ENCODE measurements at places on chromosomes 5 and 9.
A peak's percentile ranks its signal among the peaks of the same experiment; 100 is the strongest.

DNA sequence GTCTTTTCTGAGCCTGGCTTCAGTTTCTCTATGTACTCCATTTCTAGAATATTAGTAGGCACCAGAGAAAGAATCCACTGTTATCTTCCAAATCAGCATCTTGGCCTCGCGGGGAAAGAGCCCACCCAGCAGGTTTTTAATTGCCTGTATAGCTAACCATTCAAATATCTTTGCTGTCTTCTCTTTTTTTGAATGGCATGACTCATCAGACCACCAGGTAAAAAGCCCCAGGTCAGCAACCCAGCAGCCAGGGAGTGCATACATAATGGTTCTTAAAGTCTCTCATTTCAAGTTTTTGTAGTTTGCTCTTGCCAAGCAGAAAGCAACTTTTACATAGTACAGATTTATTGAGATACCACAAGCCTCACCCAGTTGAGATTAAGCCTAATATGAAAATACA, 50.7 kb downstream of the TMEM167A start:
- no peak for DNase-seq

GRCh38 chr5:104793755-104794080, 1231.1 kb upstream of the NUDT12 start:
- DNase-seq: no peak

DNA sequence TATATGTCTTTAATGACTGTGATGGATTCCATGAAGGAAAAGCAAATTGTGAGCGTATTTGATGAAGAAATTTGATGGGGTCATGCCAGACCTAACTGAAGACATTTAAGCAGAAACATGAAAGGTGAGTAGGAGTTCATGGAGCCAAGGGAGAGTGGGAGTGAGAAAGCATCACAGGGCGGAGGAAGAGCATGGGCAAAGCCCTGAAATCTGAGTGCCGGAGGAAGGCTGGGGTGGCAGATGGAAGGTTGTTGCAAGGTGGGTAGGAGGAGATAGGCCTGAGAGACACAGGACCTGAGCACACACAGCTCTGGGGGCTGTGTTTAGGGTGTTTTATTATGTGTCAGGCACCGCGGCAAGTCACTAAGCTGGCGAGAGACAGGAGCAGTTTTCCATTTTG, 100.3 kb upstream of the SPOCK1 start:
- DNase-seq: no peak

- no peak for DNase-seq
These were observed 79.7 kb downstream of the MED27 start for GRCh38 chr9:131999692-132000551.

DNA sequence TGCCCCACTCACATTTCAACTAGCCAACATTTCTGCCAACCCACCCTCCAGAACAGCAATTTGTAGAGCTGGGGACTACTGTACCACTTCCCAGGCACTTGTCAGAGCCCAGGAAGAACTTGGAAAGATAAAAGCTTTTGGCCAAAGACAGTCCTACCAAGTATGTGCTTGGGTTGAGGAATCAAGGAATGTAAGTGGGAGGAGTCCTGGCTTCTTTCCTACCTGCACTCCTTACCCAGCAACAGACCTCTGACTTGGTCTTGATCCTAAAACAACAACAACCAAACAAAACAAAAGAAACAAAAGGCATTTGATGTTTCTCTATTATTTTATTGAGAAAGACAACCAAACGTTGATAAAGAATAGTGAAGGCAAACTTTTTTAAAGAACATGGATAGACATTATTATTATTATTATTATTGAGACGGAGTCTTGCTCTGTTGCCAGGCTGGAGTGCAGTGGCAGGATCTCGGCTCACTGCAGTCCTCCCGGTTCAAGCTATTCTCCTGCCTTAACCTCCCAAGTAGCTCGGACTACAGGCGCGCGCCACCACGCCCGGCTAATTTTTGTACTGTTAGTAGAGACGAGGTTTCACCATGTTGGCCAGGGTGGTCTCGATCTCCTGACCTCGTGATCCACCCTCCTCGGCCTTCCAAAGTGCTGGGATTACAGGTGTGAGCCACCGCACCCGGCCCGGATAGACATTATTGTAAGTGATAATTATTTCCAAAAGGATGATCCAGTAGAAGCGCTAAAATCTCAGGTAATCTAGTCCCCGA, 33.5 kb downstream of the ANXA2R start:
- no peak for DNase-seq

- no peak for DNase-seq
These were observed 111.3 kb downstream of the LPAR1 start for GRCh38 chr9:110926828-110927487.

DNA sequence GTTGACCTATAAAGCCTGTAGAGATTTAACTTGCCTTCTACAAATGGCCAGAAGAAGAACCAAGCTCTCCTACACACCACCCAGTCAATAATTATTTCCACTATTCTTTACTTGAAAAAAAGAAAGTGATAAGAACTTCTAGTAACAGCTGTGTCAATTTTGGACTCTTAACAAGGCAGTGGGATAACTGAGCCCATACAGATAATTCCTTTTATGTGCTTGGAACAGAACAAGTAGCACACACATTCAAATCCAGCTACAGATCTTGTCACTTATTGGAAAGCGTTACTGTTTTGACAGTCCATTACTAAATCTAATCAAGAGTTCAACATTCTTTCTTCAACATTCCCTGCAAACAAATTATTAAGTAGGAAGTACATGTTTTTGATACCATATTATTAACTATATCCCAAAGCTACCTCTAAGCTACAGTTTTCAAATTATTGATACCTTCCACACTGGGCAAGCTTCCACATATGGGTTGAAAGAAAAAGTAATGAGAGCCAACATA, 6.3 kb downstream of the PTGER4 start:
- no peak for DNase-seq

DNA sequence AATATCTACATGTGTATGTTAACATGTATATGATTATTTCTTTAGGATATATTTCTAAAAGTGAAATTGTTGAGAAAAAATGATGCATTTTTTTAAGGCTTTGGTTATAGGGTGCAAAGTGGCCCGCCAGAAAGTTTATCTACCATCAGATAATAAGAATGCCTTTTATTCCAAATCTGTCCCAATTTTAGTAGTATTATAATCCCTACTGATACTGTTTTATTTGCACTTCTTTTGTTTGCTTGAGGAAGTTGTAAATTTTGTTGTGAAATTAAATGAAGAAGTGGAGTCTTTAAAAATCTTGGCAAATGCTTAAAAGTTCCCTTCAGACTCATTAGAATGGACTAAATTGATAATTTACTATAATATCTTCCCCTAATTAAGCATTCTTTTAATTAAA, 73.0 kb downstream of the NIPBL start:
- no peak for DNase-seq

GRCh38 chr9:4620057-4620765, 41.9 kb upstream of the PLPP6 start:
- no peak for DNase-seq

GRCh38 chr9:17789316-17789715, 210.4 kb downstream of the SH3GL2 start:
- DNase-seq: no peak

GRCh38 chr5:92836855-92837755, 743.9 kb downstream of the NR2F1-AS1 start:
- DNase-seq: peak; percentile 17

GRCh38 chr5:73751254-73751914, 125.4 kb downstream of the ARHGEF28 start:
- no peak for DNase-seq

DNA sequence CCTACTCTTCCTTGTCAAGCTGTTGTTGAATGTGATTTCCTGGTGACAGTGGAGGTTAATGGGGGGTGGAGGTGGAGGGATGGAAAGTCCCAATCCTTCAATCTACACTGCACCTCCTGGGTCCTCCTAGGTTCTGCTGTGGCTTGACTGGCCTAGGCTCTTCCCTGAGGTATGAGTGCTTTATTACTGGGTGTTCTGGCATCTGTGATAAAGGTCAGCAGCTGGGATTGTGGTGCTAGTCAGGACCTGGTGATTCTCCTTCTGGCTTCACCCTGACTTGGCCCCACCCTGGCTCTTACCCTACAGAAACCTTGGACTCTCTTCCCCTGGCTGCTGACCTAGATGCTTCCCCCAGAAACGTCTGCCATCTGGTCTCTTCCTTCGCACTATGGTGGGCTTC, 194.3 kb downstream of the ARHGEF28 start:
- DNase-seq: no peak

DNA sequence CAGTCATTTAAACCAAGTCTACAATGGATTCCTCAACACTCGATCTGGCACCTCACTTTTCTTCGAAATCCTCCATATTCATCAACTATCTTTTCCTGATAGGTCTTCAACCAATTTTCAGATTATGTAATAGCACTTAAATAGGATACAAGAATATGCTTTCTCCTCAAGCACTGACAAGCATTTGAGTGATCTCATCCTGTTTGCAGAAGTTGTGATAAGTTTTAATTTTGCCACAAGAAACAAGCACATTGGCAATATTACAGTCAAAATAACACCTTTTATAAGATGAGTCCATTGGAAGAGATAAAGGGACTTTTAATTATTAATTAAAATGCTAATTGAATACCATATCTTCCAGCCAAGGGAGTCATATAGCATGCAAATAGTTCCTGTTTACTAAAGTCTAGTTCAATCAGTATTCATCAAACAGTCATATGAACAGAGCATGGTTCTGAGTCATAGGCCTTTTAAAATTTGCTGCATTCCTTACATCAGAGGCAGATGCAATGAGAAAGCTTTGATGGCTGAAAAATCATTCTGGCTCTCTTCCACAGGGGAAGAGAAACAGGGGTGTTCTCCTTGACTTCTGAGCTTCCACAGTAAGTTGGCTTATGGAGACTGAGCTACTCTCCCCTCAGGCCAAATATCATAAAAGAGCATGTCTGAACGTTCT, 32.7 kb upstream of the ZCCHC9 start:
- DNase-seq: peak; percentile 72

GRCh38 chr9:78280982-78281668, 15.8 kb upstream of the PSAT1 start:
- peak; percentile 47 for DNase-seq

DNA sequence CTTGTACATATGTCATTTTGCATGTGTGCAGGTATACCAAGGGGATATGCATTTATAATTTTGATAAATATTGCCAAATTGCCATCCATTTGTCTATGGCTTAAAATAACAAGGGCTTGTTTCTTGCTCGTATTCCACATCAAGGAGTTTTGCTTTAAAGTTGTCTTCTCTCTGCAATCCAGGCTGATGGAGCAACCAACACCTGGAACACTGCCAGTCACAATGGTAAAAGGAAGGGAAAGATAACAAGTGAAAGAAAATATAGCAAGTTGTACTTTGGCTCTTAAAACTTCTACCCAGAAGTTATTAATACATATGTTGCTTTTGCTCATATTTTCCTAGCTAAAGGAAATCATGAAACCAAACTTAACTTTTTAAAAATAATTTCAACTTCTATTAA, 156.9 kb downstream of the UNC13B start:
- DNase-seq: no peak

- peak; percentile 33 for DNase-seq
These were observed at the start of gene PRLR for GRCh38 chr5:35230038-35230611. PRLR (minus strand) TSS chr5:35230487; CDS start chr5:35089620, 140,867 bp downstream.

DNA sequence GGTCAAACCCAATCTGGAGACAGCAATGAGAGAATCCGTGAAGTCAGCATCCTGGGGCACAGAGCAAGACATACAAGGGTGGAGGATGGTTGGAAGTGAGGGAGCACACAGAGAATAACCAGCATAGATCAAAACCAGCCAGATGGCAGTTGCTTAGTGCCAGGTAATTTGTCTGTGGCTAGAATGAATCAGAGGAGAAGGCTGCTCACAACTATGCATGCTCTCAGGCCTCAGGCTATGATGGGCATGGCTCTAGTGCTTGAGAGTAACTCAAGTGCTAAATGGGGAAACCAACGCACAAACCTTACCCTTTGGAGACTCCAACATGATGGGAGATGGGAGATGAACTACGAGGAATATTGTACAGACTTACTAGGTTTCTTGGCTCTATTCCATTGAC, 160.8 kb downstream of the DMRT2 start:
- DNase-seq: no peak

DNA sequence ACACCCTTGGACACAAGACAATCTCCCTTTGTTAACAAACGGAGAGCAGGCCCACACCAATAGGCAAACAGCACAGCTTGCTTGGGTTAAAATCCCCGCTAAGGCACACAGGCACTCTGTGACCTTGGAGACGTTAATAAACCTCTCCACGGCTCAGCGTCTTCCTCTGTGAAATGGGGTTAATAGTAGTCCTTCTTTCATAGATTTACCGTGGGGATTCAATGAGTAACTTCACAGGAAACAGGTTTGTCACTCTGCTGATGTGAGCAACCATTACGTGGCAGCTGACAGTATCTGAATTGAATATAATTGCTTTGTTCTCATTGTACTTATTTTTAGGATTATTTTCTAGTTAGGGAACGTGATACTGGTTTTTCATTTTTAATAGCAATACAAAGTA, 65.2 kb upstream of the ADRA1B start:
- no peak for DNase-seq
